Activated CD4-positive, alpha-beta memory T cell treated with anti-CD3 and anti-CD28 coated beads for 36 hours (primary cell): ENCODE measurements at places on chromosomes 2 and 18. TPM values are rescaled to one million over a fixed set of nuclear protein-coding genes. Genes with fewer than 3 reads are reported as not detected.

DNA sequence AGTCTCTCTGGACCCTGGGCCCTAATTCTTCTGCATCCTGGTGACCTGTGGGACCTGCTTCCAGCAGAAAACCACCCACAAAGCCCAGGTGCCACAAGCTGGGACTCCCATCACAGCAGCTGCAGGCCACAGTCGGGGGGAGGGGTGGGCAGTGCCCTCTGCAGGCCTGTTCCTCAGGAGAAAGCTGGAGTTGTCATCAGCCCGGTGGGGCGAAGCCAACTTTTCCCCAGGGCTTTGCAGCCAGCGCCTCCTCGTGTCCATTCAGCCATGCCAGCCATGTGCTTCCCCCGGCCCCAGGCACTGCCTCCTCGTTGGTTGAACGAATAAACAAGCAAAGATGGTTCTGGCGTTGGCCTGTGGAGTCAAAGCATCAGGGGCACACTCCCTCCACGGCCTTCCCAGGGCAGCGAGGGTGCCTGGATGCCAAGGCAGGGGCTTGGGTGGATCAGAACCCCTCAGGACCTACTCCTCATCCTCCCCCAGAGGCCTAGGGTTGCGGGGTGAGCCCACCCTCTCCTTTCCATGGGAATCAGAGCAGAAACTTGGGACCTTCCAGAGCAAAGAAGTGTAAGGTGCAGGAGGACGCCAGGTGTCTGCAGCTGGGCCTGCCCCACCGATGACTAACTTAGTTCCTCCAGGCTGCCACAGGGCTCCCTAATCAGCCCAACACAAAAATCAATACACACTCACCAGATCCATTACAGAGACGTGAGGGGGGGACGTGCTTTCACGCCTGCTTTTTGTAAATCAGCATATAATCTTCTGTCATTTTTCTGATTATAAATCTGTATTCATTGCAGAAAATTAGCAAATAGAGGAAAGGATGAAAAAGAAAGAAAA, 75.7 kb upstream of the RAB6C start:
- DNase-seq = no peak
- no peaks in the 10 kb centered on the region for H3K4me1 ChIP-seq
- peaks cover 10% of the 10 kb centered on the region for H3K27me3 ChIP-seq
- H3K36me3 ChIP-seq = no peaks in the 10 kb centered on the region
- no peak overlapping the region for H3K4me3 ChIP-seq

DNA sequence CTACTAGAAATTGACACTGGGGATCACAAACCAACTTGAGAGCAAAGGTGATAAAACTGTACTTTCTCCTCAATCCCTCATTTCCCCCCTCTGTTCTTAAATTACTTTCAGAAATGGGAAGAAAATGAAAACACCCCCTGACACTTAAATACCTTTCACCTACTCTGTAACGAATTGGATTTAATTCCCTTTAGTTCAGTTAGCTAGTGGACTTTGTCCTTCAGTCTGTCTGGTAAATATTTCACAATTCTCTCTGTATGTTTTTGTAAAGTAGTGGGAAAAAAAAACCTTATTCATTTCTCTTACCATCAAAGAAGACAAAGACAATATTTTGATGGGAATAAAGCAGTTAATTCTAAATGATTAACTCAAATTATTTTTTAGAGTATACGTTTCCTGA, 85.7 kb downstream of the CDH2 start:
- no peak overlapping the region for H3K27ac ChIP-seq
- no peak for DNase-seq
- no peaks in the 10 kb centered on the region for H3K36me3 ChIP-seq
- H3K4me3 ChIP-seq = no peak overlapping the region
- H3K27me3 ChIP-seq = no peaks in the 10 kb centered on the region

GRCh38 chr2:31428001-31428418, 13.5 kb upstream of the XDH start:
- peak; percentile 20 for DNase-seq
- H3K4me3 ChIP-seq = no peak overlapping the region
- H3K27ac ChIP-seq = no peak overlapping the region
- H3K4me1 ChIP-seq = peaks cover 18% of the 10 kb centered on the region
- H3K36me3 ChIP-seq = no peaks in the 10 kb centered on the region
- peaks cover 25% of the 10 kb centered on the region for H3K27me3 ChIP-seq

DNA sequence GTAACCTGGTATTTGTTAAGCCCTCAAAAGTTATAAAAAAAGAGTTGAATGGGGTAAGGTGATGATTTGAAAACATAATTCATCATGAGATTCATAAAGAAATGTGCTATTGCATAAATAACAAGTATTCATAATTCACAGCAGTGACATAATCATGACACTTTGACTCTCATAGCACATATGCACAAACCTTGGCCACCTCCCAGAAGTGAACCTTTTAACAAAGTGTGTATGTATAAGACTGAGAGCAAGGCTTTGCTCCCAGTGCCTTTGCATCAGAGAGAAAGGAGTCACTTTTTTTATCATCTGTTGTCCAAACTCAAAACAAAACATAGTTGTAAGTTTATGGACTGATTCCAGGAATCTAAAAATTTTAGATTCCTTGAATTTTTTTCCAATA, 15.0 kb upstream of the HTR2B start:
- no peaks in the 10 kb centered on the region for H3K4me1 ChIP-seq
- DNase-seq = no peak
- peaks cover 3% of the 10 kb centered on the region for H3K36me3 ChIP-seq
- no peaks in the 10 kb centered on the region for H3K27me3 ChIP-seq

DNA sequence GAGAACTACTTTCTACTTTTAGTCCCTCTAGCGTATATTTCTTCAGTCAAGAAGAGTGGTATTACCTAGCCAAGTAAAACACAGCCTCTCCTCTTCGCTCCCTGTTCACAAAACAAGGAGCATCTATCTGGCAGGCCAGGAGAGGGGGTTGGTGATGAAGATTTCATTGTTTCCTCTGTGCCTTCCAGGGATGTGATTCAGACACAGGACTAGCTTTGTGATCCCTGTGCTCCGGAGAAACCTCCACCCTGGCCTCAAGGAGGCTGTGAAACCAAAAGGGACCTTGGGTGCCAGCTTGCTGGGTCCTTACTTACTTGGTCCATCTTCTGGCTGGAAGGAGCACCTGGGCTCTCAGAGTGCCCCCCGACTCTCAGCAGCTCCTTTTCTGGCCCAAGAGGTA, 5.7 kb downstream of the RHOB start:
- H3K27me3 ChIP-seq = peaks cover 19% of the 10 kb centered on the region
- H3K27ac ChIP-seq = no peak overlapping the region
- peaks cover 17% of the 10 kb centered on the region for H3K4me1 ChIP-seq
- no peak overlapping the region for H3K4me3 ChIP-seq

DNA sequence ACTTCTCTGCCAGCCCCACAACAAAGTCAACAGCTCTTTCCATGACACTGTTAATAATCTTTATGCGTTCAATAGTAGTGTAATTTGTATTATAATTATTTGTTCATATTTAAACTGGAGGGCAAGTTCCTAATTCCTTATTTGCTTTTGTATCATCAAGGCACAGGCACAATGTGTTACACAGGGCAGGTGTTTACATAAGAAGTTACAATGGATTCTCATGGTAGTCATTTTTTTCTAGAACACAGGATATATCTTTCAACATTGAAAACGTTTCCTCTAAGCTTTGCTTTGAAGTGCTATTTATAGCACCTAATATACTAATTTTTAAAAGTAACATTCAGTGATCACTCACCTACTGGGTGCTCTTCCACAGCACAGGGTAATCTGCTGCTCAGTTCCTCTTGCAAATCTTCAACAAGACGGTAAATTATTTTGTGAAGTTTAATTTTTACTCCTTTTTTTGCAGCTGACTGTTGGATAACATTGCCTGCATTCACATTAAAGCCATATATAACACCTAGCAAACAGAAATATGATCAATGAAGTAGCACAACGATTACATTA, 7.3 kb downstream of the RPS27A start:
- peaks cover 12% of the 10 kb centered on the region for H3K4me1 ChIP-seq
- H3K4me3 ChIP-seq = no peak overlapping the region
- H3K27ac ChIP-seq = no peak overlapping the region
- no peak for DNase-seq
- H3K36me3 ChIP-seq = peaks cover 32% of the 10 kb centered on the region

DNA sequence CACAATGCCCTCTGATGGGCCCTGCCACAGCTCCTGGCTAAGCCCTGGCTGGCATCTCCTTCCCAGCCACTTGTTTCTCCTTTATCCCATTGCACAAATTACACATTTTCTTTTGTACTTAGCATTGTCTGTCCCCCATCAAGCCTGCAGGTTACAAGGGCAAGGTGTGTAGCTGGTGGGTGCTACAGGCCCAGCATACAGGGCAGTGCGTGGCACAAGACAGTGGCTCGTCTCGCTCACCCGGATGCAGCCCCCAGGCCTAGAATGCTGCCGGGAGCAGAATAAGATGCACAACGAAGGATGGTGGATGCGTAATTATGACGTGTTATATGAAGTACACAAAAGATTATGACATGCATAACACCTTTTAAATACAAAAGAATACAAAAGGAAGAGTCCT, 87.6 kb downstream of the EIPR1 start:
- no peak overlapping the region for H3K4me3 ChIP-seq
- H3K27ac ChIP-seq = no peak overlapping the region
- peaks cover 7% of the 10 kb centered on the region for H3K36me3 ChIP-seq
- H3K27me3 ChIP-seq = no peaks in the 10 kb centered on the region

DNA sequence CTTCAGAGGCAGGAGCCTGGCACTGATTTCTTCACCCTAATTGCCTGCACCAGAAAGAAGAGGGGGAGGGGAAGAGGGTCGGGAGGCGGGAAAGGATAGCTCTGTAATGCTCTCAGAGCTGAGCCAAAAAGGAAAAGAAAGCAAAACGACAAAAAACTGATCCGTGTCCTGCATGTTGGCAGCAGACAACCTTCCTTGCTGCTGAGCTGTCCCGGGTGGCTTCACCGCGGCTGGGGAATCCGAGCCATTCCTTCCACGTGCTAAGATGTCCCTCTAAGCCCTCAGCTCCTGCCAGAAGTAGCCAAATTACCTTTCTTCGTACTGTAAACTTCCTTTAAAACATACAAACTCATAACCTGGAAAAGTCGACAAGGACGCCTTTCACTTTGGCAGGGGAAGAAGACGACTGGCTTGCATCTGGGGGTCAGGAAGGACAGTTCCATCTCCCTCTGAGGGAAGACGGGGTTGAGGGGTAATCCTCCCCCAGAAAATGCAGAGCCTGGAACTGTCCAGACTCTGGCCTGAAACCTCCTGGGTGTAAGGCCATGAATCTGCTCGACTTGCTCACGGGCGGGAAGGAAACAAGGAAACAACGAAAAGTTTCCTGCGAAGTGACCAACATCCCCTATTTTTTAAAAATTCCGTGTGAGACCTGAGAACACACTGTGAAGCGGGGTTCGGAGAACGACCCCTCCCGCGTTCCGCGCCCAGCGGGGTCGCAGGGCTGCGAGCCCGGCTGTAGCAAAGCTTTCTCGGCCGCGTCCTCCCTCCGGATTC, 7.7 kb downstream of the OTX1 start:
- peaks cover 4% of the 10 kb centered on the region for H3K36me3 ChIP-seq
- H3K4me1 ChIP-seq = peaks cover 56% of the 10 kb centered on the region
- peaks cover 69% of the 10 kb centered on the region for H3K27me3 ChIP-seq
- DNase-seq = no peak

- no peak overlapping the region for H3K27ac ChIP-seq
- H3K36me3 ChIP-seq = no peaks in the 10 kb centered on the region
- H3K4me1 ChIP-seq = no peaks in the 10 kb centered on the region
- no peak overlapping the region for H3K4me3 ChIP-seq
These were observed 46.8 kb upstream of the TTC21B start for GRCh38 chr2:166000401-166000800.

DNA sequence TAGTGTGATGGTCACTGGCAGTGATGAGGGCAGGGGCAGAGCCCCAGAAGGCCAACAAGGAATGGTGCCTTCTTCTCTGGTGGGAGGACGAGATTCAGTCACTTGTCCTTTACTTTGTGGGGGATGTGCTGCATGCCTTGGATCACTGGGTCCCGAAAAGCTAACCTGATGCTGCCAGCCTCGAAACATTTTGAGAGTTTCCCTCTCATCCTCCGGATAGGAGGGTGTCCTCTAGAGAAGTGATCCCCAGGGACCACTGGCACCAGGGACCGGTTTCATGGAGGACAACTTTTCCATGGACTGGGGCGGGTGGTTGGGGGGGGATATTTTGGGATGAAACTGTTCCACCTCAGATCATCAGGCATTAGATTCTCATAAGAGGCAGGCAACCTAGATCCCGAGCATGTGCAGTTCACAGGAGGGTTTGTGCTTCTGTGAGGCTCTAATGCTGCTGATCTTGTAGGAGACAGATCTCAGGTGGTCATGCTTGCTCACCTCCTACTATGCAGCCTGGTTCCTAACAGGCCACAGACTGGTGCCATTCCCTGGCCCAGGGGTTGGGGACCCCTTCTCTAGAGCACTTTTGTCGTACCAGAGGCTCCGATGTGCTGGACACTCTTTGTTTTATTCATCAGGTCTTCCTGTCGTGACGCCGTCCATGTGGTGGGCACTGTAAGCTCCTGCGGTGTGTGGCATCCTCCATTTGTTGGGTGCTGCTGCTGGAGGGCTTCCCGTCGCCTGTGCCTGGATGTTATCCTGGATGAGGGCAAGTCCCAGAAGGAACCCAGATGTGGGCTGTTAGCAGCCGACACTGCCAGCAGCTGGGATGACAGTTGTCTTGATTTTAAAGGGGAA, 68.5 kb upstream of the HDAC4 start:
- H3K4me1 ChIP-seq = no peaks in the 10 kb centered on the region
- H3K36me3 ChIP-seq = no peaks in the 10 kb centered on the region
- DNase-seq = no peak
- H3K27me3 ChIP-seq = no peaks in the 10 kb centered on the region
- H3K27ac ChIP-seq = no peak overlapping the region
- no peak overlapping the region for H3K4me3 ChIP-seq

- peak; percentile 8 for DNase-seq
- H3K4me1 ChIP-seq = peaks cover 6% of the 10 kb centered on the region
- H3K27me3 ChIP-seq = no peaks in the 10 kb centered on the region
These were observed 5.6 kb upstream of the HS6ST1 start for GRCh38 chr2:128324008-128324896.

GRCh38 chr2:127578411-127578810, 42.9 kb downstream of the MYO7B start:
- no peaks in the 10 kb centered on the region for H3K4me1 ChIP-seq
- H3K36me3 ChIP-seq = no peaks in the 10 kb centered on the region
- DNase-seq = no peak
- no peak overlapping the region for H3K4me3 ChIP-seq
- H3K27ac ChIP-seq = no peak overlapping the region

FNDC4 gene
- total RNA-seq = 0.22 TPM

ROCK1 gene
- 54.9 TPM for total RNA-seq

ZBTB7C gene
- total RNA-seq = not detected

GALNT3 gene
- 4.1 TPM for total RNA-seq

RESP18 gene
- not detected for total RNA-seq
